Stimulated activated CD4-positive, alpha-beta T cell treated with anti-CD3 and anti-CD28 coated beads, Interleukin-15, amount 100 ng/mL, for 1 hour (primary cell): ENCODE measurements at places on chromosomes 6 and 20.

DNA sequence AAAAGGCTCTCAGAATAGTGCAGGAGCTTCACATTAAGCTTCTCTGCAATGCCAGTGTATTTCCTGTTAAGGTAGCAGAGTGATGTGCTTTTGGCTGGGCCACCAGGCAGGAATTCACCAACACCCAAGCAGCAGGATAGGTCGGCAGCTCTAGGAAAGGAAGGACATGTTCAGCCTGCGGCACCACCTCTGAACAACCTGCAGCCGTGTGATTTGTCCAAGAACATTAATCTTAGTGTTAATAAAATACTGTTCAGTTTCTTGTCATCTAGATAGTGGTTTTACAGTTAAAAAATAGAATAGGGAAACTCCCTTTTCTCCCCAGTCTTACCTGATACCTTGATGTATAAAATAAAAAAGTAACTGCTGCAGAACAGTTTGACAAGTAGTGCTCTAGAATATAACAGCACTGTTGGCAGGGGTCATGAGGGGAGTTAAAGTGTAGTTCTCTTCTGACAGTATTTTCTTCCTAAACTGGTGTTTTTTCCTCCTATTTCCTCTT, 18.8 kb downstream of the ZNF292 start:
- no peak for DNase-seq

DNA sequence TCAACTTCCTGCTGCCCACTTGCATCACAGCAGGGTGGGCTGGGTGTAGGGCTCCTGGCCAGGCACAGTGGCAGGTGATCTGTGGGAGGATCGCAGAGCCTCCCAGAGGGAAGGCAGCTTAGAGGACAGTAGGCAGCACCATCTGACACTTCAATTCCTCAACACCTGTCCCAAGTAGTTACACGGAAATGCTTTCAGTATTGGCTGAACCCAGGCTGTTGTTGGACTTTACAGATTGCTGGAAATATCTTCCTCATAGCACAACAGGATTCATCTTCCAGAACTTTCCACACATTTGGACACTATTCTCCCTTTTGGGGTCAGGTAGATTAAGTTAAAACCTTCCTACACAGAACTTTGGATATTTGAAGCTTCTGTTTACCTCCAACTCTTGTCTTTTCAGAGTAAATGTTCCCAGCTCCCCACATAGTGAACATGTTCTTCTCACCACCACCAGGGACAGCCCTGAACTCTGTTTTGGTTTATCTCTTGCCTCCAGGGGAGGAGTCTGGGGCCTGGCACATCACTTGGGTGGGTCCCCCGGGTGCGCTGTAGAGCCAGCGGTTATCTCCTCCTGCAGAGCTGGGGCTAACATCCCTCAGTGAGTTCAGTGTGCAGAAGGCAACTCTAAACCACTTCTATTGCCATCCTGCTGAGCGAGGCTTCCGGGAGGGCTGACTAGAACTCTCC, 3.5 kb upstream of the SLC22A2 start:
- DNase-seq: no peak

DNA sequence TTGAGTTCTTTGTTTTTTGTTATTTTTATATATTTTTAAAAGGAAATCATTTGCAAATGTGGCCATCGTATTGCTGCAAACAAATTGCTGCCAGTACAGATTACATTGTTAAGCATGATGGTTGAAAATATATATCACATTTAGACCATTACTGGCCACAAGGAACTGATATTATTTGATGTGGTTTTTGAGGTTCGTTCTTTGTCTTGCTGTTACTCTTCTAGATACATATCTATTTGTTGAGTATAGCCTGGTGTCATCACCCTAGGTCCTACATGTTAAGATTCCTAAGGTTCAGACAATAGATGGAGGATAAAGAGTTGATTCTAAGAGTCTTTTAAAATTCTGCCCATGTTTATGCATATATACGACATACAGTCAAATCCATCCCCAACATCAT, 306.0 kb downstream of the FARS2 start:
- no peak for DNase-seq

GRCh38 chr6:138774370-138774769, 801 bp downstream of the CCDC28A start:
- DNase-seq: no peak

- DNase-seq: no peak
Observed at GRCh38 chr6:24848461-24848860, 49.7 kb upstream of the ARMH2 start.
